ENCODE measurements at places on chromosomes 2 and 18.

DNA sequence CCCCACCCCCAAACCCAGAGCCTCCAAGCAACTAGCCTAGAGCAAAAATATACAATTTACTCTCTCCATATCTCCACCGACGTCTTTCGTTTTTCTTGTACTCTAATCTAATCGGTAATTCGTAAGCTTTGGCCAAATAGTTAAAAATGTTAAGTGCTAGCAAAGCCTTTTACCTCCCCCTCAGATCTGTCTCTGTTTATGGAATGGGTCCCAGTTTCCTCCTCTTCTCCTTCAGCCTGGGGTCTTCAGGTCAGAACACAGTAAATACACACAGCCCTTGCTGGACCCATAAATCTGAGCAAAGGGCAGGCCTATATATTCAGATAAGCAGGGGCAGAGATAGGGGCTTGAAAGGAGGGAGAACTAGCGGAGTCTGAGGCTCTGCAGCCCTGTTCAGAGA, 267.4 kb downstream of the MEIS1 start:
- no peak for DNase-seq

DNA sequence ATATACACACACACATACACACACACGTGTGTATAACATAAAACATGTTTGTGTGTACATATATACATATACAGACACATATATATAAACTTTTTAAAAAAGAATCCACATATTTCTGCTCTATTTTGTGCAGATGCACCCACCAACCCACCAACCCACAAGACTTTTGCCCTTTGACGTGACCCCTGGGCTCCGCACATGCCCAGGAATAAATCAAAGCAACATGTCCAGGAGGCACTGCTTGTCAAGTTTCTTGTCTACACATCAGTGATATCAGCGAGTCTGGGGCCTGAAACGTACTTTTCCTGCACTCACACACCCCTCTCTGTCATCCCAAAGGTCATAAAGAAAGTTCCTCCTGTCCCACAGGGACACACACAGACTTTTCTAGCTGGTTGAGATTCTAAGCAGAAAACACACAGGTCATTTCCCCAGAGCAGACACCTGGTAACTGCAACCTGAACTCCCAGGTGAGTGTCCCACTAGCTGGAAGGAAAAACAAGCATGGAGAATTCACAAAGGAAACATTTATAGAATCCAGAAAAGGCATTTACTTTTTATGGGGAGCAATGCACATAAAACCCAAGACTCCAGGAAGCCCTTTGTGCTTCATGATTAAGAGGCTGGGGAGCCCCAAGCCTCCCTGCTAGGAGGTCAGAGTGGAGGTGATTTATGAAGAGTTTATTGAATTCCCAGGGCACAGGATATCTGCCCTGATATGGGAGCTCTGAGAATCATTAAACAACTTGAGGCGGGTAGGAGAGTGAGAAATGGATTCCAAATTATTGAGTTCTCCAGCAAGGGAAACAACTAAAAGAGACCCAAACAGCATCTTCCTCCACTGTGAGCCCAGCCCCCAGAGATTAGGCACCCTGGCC, 211.6 kb downstream of the MGAT5 start:
- no peak for DNase-seq

GRCh38 chr2:41886757-41887156, 161.1 kb upstream of the PKDCC start:
- no peak for DNase-seq

GRCh38 chr2:152396763-152397162, 61.8 kb downstream of the FMNL2 start:
- no peak for DNase-seq

DNA sequence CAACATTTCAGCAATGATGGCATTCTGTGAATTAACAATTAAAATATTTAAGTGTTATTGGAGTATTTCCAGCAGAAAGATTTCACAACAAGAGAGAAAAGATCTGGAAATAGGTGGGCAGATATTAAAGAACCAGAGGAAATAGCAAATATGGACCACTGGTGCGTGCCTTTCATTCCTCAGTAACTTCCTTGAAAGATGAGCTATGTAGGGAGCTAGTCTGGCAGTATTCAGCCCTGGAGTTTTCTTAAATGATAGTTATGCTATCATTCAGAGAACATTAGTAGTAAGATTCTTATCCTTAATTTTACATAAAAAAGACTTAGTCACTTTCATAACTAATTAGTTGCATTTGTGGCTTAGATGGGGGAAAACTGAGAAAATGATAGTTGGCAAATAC, 41.5 kb downstream of the TANC1 start:
- DNase-seq = no peak

DNA sequence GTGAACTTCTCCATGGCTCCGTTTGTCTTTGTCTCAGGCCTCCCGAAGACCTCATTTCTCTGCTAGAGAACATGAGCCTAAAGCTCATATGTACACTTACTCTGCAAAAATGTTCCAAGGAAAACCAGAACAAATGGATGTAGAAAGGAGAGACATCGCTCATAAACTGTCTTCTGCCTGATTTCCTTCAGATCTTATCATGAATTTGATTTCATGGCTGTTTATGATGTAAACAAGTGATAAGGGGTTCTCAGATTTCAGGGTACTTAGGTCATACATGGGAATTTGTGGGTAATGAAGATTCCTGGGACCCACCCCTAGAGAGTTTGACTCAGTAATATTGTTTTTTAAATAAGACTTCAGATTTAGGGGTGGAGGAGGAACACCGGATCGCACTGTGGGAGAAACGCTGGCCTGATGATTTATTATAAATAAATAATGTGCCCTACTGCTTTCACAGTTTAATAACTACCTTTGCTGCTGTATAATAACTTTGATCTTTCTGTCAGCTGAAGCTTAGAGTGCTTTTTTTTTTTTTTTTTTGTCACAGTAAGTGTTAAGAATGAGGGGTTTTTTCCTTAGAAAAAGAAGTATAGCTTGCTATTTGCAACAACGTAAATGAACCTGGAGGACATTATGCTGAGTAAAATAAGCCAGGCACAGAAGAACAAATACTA, 14.9 kb downstream of the AOX1 start:
- no peak for DNase-seq

DNA sequence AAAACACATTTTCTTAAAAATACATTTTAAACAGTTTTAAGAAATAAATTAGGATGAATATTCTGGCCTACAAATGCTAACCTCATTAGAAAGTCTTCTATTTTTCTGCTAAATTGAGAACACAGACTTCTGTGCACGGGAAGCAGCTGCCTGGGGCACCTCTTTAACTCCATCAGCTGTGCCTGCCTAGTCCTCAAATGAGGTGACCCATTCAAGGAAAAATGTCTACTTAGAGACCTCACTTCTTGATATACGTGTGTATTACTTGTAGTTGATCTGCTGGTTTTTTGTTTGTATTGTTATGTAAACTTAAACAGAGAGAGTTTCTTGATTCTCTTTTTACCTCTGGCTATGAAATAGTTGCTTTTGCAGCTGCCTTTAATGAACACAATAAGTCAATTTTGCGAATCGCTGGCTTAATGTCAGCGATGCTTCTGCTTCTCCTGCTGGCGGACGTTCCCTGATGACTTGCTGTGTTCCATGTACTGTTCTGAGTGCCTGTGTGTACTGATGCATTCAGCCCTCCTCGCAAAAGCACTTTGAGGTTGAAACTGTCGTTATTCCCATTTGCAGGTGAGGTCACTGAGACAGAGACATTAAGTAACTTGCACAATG, 88.7 kb upstream of the TXNDC2 start:
- DNase-seq = no peak

GRCh38 chr18:10234912-10235660, 219.3 kb upstream of the APCDD1 start:
- no peak for DNase-seq

GRCh38 chr2:227313310-227313709, 11.7 kb upstream of the MFF start:
- DNase-seq = no peak

GRCh38 chr2:102091121-102091520, 51.4 kb upstream of the IL1R1 start:
- DNase-seq = no peak

- no peak for DNase-seq
Measured at GRCh38 chr18:10370716-10371115, 83.7 kb upstream of the APCDD1 start.

- DNase-seq = no peak
Measured at GRCh38 chr2:3463186-3463835, 56.0 kb downstream of the ADI1 start.

- no peak for DNase-seq
Measured at GRCh38 chr2:15648593-15649525, 57.2 kb downstream of the DDX1 start.

GRCh38 chr2:104025295-104025694, 828.6 kb upstream of the POU3F3 start:
- DNase-seq = no peak

- no peak for DNase-seq
Measured at GRCh38 chr2:173278794-173279526, 75.7 kb upstream of the CDCA7 start.

All from CD4-positive, CD25-positive, alpha-beta regulatory T cell (primary cell).